ENCODE measurements at places on chromosomes 5 and 9.

DNA sequence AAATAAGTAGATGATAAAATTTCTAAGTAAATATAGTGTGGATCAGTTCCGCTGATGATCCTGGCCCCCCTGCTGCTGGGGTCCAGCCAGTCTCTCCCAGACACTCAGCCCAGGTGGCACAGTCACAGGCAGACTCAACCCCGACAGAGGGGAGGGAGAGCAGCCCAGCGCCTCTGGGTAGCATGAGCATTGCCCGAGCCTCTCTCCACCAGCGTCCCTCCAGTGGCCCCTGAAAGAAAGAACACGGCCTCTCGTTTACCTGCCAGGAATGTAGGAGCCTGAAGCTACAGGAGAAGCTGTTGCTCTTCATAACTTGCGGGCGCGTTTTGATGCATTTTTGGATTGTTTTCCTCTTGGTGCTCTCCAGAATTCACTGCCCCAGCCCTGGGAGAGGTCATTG is 68.8 kb upstream of the ICE1 start:
- DNase-seq = no peak

GRCh38 chr5:113123618-113124017 is 147.0 kb downstream of the DCP2 start:
- no peak for DNase-seq

DNA sequence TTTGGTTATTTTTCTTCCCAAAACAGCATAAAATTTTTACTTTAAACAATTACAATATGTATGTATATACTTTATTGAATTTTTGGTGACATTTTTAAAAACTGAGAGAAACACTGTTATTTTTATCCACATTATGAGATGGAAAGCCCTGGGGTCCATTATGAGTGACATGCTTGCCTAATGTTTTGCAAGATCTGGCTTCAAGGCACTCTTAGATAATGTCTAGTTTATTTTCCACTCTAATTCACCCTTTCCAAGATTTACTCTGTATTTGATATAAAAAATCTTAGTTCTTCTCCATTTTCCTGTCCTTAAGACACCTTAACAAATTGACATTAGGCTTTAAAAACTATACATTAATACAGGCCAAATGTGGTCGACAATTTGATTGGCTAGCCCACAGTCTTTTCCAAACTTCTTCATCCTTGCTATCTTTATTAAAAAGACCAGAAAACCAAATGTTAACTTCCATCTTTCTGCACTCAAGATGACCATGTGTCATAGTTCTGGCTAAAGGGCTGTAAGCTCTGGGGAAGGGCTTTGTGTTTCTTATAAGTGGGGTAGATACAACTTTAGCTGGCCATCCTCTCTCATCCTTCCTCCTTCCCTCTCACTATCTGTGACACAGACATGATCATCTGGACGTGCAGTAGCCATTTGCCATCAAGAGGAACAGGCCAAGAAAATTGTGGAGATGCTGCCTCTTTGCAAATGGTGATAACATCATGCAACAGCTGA is 561.1 kb downstream of the PDE4D start:
- DNase-seq = no peak

GRCh38 chr5:125659316-125660023 is 763.7 kb upstream of the GRAMD2B start:
- DNase-seq = no peak

DNA sequence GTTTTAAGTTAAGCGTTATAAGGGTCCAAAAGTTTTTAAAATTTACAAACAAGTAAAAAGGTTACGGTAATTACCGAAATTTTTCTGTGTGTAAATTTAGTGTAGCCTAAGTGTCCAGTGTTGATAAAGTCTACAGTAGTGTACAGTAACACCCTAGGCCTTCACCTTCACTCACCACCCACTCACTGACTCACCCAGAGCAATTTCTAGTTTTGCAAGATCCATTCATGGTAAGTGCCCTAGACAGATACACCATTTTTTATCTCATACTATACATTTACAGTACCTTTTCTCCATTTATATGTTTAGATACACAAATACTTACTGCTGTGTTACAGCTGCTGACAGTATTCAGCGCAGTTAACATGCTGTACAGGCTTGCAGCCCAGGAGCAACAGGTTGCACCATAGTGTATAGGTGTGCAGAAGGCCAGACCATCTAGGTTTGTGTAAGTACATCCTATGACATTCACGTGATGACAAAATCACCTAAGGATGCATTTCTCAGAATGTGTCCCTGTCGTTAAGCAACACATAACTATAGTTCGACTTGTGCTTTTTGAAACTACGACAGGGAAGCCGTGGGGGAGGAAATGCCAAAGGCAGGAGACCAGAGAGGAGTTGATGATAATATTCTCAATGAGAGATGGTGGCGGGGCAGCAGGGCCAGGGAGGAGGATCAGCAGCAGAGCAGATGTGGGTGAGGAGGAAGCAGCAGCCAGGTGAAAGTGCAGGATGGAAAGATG is 48.6 kb downstream of the PSMB7 start:
- DNase-seq = no peak

- DNase-seq = no peak
Measured at GRCh38 chr5:76938177-76938576, 14.7 kb upstream of the CRHBP start.

DNA sequence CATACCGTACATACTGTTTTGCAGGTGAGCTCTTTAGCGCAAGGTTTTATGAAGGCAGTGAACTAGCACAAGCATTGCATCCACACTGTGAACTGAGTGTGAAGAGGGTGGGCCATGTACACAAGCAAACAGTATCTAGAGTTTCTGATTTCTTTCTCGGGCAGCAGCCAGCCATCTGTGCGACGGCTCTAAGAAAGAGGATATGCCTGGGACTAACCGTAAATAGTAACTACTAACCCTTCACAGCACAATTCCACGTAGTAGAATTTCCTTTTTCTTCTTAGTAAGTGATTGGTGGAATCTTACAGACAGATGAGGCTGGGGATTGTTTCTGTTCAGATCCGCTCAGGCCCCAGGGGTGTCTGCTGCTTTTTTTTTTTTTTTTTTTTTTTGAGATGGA is 89.0 kb downstream of the DRD1 start:
- DNase-seq = no peak

DNA sequence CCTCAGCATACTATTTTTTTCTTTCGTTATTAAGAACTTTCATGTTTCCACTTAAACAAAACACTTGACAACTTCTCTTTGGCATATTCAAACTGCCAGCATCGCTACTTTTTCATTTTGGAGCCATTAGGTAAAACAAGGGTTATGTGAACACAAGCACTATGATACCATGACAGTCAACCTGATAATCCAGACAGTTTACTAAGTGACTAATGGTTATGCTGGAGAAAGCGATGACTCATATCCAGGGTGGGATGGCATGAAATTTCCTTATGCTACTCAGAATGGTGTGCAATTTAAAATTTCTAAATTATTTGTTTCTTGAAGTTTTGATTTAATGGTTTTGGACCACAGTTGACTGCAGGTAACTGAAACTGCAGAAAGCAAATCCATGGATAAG is 29.9 kb upstream of the PRSS3 start:
- no peak for DNase-seq

GRCh38 chr5:108168915-108169314 is 213.0 kb downstream of the FBXL17 start:
- DNase-seq = no peak

GRCh38 chr9:15121630-15122029 is 185.4 kb downstream of the TTC39B start:
- DNase-seq = no peak

DNA sequence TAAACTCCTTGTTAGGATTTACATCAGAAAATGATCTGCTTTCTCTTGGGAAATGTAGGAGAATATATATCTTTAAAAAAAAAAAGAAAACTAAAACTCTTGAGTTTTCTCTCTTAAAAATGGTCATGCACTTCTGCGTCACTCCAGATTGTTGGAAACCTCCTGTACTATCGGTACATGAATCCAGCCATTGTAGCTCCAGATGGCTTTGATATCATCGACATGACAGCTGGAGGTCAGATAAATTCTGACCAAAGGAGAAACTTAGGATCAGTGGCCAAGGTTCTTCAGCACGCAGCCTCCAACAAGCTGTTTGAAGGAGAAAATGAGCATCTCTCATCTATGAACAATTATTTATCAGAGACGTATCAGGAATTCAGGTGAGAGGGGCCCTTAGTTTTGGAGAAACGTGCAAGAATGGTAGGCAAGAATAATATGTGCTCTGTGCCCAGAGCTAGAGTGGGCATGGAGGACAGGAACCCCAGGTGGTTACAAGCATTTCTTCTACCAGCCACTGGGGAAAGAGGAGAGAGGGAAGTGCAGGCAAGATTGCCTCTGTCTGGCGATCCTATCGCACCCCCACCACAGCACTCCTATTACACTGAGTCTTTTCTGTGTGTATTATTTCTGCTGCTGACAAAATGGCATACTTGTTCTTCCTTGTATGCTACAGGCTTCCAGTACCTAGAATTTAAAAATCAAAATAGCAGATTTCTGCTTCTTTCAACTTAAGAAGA is 41.4 kb upstream of the F2R start:
- no peak for DNase-seq

- DNase-seq = no peak
Measured at GRCh38 chr5:31086839-31087415, 106.6 kb upstream of the CDH6 start.

DNA sequence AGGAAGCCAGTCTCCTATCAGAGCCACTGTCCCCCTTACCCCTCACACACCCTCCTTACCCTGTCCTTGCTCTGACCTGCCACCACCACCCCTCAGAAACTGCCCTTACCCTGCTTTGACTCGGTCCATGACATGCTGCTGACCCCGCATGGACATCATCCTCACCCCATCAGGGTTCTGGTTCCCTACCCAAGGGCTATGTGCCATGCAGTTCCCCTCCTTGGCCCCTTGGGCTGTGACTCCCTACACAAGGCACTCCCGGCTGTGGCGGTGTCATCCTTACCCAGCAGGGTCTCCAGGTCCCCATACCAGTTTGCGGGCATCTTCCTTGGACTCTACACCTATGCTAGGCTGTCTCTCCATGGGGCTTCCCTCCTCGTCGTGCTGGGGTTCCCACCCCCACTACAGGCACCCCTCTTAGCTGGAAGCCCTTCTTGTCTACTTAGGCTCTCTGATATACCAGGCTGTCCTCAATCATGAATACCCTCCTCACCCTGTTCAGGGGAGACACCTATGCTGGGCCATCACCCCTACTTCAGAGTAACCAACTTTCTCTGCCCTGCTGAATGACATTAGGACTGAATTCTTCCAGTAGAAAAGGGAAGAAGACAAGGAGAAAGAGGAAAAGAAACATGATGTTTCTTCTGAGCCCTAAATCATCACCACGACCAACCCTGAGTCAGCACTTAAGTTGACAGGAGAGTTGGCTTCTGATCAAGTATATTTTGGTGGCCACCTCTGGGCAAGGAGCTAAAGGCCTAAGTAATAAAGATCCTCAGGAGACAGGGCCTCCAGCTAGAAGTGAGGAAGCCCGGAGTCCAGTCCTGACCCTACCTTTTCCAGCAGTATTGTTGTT is 115.2 kb downstream of the GCNT1 start:
- DNase-seq = no peak

- DNase-seq = no peak
Measured at GRCh38 chr9:119052339-119053030, 316.8 kb downstream of the BRINP1 start.

DNA sequence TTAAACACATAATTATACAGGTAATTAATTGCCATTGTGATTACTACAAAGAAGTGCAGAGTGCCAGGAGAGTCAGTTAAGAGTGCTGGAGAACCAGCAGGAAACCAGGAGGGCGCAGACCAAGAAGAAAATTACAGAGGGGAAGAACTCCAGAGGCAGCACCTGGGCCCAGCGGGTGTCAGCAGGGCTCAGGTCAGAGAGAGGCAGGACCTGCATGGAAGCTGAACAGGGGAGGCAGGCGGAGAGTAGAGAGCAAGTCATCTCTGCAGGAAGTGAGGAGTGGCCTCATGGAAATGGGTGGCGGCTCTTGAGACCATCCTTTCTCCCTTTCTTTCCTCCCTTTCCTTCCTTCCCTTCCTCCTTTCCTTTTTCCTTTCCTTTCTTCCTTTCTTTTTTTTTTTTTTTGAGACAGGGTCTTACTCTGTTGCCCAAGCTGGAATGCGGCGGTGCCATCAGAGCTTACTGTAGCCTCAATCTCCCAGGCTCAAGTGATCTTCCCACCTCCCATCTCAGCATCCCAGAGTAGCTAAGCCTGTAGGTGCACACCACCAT is 4.0 kb upstream of the ZBTB34 start:
- no peak for DNase-seq

- DNase-seq = no peak
Measured at GRCh38 chr9:126833710-126834345, 26.6 kb upstream of the ZBTB34 start.

GRCh38 chr5:78644741-78645300 is 3.8 kb downstream of the LHFPL2 start:
- DNase-seq = no peak

DNA sequence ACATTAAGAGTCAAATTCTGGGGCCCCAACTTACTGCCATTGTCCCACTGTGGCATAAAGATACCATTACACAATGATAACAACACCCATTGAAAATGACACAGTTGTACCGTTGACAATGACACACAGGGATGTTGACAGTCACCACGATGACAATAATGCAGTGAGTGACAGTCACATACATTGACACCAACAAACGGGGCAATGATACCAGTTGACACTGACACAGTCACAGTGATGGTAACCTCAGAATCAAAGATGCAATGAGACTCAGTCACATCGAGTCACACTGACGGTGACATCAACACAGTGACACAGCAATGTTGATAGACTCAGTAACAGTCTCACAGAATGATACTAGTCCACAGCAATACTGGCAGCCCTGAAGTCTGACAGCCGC is 16.9 kb downstream of the CNTFR start:
- DNase-seq = no peak

DNA sequence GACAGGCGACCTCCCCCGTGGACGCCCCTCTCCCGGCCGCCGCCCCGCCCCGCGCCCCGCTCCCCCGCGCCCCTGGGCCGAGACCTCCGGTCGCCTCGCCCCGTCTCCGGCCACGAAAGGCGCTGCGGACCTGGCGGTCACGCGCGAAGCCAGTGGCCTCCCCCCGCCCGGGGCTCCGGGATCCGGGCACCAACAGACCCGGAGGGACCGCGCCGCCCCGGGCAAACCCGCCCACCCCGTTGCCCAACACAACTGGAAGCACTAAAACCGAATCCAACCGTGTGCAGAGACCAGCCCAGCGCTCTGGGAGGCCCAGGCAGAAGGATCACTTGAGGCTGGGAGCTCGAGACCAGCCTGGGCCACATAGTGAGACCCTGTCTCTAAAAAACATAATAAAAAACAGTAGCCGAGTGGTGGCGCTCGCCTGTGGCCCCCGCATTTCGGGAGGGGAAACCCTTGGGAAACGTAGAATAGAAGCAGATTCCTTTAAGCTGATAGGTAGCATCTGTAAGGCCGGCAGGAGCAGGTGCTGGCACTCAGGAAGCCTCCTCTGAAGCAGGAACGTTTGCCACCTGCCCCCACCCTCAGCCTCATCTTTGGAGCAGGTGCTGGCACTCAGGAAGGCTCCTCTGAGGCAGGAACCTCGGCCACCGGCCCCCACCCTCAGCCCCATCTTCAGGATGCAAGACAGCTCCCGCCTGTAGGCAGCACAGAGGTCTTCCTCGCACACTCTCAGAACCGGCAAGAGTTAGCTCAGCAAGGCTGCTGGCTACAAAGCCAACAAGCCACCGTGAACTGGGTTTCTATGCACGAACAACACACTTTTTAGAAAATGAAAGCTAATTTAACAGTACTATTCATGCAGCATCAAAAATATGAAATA is 4.6 kb upstream of the SLC9A3 start:
- DNase-seq = no peak

Measured in stimulated activated CD4-positive, alpha-beta T cell treated with anti-CD3 and anti-CD28 coated beads, Interleukin-15, amount 100 ng/mL, for 1 hour (primary cell).